LHCN-M2 (cell line): ENCODE measurements at places on chromosomes 4 and X.
A peak's percentile ranks its signal among the peaks of the same experiment; 100 is the strongest.

- peak; percentile 24 for DNase-seq
Observed at GRCh38 chr4:25888781-25889180, 25.2 kb upstream of the SMIM20 start.

DNA sequence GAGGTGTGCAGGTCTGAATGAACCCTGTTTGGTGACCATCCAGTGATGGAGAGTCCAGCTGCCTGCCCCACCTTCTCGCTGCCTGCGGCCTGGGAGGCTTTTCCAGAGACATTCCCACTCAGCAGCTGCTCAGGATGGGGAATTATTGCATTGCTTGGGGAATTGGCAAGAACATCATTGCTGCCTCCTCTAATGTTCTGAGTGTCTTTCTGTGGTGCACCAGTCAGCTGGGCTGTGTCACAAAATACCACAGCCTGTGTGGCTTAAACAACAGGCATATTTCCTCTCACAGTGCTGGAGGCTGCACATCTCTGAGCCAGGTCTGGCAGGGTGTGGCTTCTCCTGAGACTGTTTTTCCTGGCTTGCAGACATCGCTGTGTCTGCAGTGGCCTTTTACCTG is 86.8 kb upstream of the AFAP1 start:
- DNase-seq = peak; percentile 85

GRCh38 chrX:154354013-154354412 is 20.4 kb downstream of the FLNA start:
- no peak for DNase-seq

- peak; percentile 86 for DNase-seq
Observed at GRCh38 chrX:68307769-68308168, 125.5 kb downstream of the OPHN1 start.

DNA sequence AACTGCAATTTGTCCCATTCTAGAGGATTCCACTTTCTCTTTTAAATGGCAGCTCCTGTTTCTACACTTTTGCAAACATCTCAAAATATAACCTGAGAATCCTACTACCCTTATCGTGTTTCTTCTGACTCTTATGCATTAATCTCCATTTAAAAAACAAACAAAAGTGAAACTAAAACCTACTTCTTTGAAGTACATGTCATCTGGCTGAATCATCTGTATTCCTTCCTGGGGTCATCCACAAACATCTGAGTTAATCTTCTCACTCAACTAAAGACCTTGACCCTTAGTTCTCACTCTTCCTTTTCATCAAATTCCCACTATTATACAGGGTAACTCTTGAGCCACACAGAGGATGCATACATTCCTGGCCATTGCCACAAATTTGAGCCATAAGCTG is 584.8 kb downstream of the PPARGC1A start:
- peak; percentile 61 for DNase-seq

- no peak for DNase-seq
Observed at GRCh38 chr4:13093170-13093569, 391.0 kb downstream of the RAB28 start.

- no peak for DNase-seq
Observed at GRCh38 chrX:130716346-130716745, 186.7 kb downstream of the ENOX2 start.

- no peak for DNase-seq
Observed at GRCh38 chrX:75623535-75623934, 100.7 kb upstream of the ZDHHC15 start.

GRCh38 chrX:19179389-19179788 is 57.1 kb upstream of the ADGRG2 start:
- DNase-seq = no peak

GRCh38 chrX:131199091-131199490 is 90.0 kb downstream of the IGSF1 start:
- DNase-seq = no peak

- no peak for DNase-seq
Observed at GRCh38 chr4:53780736-53781400, 189.6 kb upstream of the LNX1 start.

DNA sequence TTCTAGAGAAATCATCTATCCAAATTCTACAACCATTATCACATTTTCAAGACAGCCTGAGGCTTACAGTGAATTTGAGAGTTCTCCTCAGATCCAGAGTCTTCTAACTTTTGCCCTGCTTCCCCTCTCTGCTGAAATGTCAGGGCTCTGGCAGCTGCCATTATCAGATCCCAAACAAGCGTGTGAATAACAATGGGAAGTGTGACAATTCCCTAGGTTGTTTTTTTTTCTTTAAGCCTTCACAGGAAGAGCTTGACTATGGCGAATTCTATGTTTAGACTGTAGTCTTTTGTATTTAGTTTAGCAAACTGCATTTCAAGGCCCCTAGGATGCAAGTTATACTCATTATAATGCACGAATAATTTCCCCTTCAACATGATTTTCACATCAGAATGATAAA is 61.3 kb upstream of the KDR start:
- DNase-seq = no peak

DNA sequence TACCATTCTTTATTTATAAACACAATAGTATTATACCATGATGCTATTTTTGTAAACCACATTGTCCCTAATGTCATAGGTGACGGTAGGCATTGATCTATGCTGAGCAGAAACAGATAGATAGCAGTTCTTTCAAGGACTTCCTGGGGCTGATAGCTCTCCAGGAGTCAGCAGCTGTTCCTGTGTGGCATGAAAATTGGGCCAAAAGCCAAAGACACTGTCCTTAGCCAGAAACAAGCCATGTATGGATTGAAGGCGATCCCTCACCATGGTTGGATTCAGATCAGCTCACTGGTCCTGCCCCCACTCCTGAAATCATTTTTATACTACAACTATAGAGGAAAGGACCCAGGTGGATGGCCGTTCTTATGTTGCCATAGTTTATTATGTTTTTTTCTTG is 53.6 kb downstream of the DDX60 start:
- peak; percentile 60 for DNase-seq

DNA sequence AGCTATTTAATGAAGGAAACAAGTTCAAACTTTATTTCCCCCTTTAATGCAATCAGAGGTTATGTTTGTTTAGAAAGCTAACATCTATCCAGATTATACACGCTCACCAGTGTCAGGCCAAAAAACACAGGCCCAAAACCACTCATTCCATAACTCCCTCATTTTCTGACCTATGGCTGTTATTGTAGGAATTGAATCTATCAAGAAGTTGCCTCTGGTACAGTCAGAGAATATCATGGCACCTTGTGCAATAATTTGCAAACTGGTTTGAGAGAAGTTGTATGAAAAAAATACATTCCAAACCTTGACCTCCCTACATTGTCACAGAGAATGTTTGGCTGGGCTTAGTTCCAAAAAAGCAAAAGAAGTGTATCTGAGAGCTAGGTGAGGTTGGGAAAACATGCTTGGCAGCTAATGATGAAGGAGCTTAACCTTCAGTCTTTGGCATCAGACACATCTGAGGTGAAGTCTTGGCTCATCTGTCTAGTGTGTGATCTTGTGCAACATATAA is 591.0 kb downstream of the ANKRD50 start:
- peak; percentile 33 for DNase-seq

GRCh38 chr4:47002580-47002979 is 9.2 kb upstream of the GABRA4 start:
- peak; percentile 32 for DNase-seq

DNA sequence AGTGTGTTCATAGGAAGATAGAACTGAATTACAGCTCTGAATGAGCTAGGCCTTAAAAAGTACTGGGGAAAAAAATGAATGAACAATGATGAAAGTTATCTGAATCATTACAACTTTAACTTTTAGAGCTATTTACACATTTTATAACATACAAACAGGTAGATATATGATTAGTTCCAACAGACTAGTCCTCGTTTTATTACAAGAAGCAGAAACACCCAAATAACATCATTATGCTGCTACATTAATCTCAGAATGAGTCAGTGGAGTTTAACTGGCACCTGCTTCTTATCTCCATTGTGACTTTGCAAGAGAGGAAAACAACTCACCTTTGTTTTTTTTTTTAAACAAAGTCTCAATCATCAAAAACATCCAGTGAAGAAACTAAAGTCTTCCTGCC is 15.2 kb downstream of the ATP8A1 start:
- DNase-seq = no peak

GRCh38 chr4:6258026-6258360 is 11.7 kb upstream of the WFS1 start:
- DNase-seq = no peak

GRCh38 chrX:10051866-10052480 is 84.8 kb downstream of the CLDN34 start:
- no peak for DNase-seq

DNA sequence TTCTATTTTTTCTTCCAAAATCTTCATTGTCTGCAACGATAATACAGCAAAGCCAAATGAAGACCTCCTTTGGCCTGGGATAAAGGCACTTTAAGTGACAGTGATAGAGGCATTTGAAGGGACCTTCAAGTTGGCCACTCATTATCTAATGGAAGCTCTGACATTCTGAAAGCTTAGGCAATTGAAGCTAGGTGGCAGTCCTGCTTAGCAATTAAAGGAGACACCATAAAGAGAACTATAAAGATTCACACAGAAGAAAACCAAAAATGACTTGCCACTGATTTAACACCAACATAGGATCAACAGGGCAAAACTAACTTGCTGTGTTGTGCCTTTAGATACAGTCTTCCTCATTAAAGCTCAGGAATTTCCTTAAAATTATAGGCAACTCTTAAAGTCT is 103.3 kb upstream of the TSPAN7 start:
- DNase-seq = no peak

GRCh38 chr4:95949136-95949765 is 109.4 kb downstream of the PDHA2 start:
- peak; percentile 40 for DNase-seq

- peak; percentile 31 for DNase-seq
Observed at GRCh38 chr4:137394018-137394417, 138.3 kb downstream of the PCDH18 start.

GRCh38 chr4:125388613-125389012 is 73.9 kb downstream of the FAT4 start:
- DNase-seq = peak; percentile 81

DNA sequence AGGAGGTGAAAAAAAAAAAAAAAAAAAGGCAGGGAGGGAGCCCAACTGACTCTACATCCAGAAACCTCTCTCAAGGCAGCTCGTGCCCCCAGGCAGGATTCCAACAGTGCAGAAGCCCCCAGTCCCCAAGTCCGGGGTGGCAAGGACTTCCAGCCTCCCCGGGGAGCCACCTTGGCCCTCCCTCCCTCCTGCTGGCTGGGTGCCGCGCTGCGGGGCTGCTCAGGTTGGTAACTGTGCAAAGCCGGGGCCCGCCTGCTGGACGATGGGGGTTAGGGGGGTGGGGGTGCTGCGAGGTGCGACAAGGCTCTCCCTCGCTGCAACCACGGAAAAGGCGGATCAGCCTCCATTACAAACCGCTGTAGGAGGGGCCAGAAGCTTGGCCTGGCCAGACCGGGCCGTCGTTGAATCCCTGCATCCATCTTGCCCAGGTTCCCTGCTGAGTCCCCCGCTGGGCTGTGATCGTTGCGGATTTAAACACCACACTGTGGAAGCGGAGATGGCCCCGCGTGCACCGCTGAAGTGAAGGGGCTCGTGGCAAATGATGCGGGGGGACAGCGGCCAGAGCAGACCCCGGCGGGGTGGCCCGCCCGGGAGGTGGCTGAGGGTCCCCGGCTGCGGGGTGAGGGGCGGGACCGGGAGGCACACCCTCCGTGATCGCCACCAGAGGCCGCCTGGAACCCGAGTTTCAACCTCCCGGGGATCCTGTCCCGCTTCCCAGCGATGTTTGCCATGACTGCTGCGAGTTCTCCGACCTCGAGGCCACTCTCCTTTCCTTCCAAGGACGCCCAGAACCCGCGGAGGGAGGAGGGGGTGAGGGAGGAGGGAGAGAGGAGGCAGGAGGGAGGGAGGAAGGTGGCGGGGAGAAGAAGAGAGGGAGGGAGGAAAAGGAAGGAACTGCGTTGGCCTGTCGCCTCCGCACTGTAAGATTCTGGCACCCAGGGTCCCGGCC is 58.0 kb upstream of the DDX3X start:
- peak; percentile 52 for DNase-seq

GRCh38 chrX:65406532-65406931 is 128.1 kb downstream of the LAS1L start:
- DNase-seq = no peak

GRCh38 chr4:2811830-2812611 is 19.1 kb downstream of the SH3BP2 start:
- DNase-seq = peak; percentile 93

GRCh38 chr4:40227284-40227683 is 30.5 kb downstream of the RHOH start:
- no peak for DNase-seq

DNA sequence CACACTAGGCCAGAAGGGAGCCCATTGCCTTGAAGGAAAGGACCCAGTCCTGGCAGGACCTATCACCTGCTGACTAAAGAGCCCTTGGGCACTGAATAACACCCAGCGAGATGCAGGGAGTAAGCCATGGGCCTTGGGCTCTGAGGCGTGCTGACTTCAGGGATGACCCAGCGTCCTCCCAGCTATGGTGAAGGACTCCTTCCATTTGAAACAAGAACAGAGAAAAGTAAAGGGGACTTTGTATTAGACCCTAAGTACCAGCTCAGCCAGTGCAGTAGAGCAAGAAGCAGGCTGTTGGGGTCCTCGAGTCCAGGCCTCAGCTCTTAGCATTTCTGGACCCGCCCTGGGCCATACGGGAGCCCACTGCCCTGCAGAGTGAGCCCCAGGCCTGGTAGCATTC is 5.1 kb downstream of the ETDA start:
- DNase-seq = no peak

DNA sequence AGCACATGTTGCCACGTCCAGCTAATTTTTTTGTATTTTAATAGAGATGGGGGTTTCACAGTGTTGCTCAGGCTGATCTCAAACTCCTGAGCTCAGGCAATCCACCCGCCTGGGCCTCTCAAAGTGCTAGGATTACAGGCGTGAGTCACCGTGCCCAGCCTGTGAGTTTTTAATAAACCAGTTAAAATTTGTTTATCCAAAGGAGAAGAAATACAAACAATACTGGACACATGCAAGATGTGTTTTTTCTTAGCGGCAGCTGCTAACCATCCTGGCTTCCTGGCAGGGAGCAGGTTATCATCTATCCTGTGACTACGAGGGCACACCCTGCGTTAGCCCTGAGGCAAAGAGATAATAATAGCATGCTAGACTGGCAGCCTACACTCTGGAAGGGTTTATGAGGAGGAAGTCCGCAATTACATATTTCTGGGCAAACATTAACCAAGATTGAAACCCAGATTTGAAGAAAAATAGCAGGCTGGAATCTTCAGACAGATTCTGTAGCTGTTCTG is 191.4 kb downstream of the SPRY1 start:
- DNase-seq = peak; percentile 96
